Activated CD8-positive, alpha-beta memory T cell treated with anti-CD3 and anti-CD28 coated beads, Interleukin-2, amount 50 U/mL, for 48 hours (primary cell): ENCODE measurements at places on chromosomes 3 and 15.

GRCh38 chr3:143066033-143066432 lies 53.5 kb upstream of the CHST2 start:
- DNase-seq = no peak

GRCh38 chr15:81161160-81161673 lies 27.1 kb downstream of the CFAP161 start:
- DNase-seq = no peak

DNA sequence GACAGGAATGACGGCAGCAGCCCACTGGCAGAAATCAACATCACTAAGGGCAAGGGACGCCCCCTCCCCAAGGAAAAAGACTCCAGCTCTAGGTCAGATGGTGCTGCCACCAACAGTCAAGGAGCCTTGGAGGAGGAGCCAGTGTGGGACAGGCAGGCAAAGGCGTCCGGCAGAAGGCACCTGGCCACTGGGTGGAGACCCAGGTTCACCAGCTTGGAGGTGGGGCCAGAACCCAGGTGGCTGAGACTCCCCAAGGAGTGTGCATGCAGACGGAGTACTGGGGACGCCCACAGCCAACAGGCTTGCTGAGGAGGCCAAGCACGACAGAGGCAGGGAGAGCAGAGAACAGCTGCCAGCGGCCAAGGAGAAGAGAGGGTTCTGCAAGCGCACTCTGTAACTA lies 35.2 kb downstream of the PTPN23 start:
- no peak for DNase-seq

GRCh38 chr3:185900228-185900627 lies 37.6 kb downstream of the TRA2B start:
- DNase-seq = no peak

GRCh38 chr3:78507196-78507984 lies 1260.4 kb downstream of the ROBO1 start:
- DNase-seq = no peak

- no peak for DNase-seq
Observed at GRCh38 chr15:70912187-70912586, 19.6 kb downstream of the LRRC49 start.
